ENCODE measurements at places on chromosomes 1 and 21.

GRCh38 chr1:21667348-21668231 is 1.6 kb downstream of the RAP1GAP start:
- DNase-seq: no peak

- no peak for DNase-seq
Observed at GRCh38 chr1:205373022-205373797, 16.5 kb upstream of the KLHDC8A start.

- DNase-seq: no peak
Observed at GRCh38 chr1:3156936-3157335, 87.9 kb downstream of the PRDM16 start.

- DNase-seq: no peak
Observed at GRCh38 chr1:24867084-24867870, 62.8 kb downstream of the RUNX3 start.

GRCh38 chr1:118660769-118661168 is 327.4 kb downstream of the TBX15 start:
- no peak for DNase-seq

GRCh38 chr21:43274946-43275310 is 106.1 kb downstream of the CRYAA start:
- no peak for DNase-seq

DNA sequence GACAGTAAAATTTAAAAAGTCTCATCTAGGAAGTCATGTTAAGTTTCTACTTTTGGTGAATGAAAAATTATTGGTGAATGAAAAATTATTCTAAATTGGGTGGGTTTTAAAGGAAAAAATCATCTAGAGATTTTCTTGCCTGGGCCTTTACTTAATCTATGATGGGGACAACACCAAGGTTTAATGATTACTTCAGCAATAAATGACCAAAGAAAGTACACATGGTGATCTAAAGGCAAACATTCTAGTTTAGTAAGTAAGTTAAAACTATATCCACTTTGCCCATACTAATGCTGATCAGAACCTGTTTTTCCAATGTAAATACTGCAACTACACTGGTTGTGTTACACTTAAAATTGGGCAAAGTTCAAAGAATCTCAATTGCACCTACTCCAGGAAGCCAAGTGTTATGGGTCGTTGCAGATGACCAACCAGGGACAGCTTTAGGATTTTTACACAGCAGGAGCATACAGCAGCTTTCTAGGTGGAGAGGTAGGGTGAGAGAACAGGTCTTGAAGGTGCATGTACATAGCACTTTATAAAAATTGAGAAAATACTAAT is 14.6 kb upstream of the RPL5 start:
- no peak for DNase-seq

DNA sequence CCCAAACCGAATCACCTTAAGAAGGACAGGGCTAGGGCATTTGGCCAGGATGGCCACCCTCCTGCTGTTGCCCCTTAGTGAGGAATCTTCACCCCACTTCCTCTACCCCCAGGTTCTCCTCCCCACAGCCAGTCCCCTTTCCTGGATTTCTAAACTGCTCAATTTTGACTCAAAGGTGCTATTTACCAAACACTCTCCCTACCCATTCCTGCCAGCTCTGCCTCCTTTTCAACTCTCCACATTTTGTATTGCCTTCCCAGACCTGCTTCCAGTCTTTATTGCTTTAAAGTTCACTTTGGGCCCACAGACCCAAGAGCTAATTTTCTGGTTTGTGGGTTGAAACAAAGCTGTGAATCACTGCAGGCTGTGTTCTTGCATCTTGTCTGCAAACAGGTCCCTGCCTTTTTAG is 3.6 kb downstream of the BTG2 start:
- DNase-seq: no peak

DNA sequence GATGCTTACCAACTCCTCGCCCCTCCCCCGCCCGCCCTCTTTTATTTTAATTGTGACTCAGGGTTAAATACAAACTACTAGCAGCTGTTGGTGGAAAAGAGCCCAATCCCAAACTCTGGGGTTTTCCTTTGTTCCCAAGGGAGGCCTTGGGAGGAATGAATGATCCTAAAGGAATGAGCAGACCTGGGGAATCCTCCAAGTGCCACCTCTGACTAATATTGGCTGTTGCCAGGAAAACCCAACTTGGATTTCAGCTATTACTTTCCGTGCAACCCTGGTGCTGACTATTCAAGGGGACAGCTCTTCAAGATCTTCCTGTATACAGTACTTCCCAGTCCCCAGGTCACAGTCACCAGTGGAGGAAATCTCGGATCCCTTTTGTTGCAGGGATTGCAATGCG is 1.3 kb upstream of the S100A10 start:
- DNase-seq: peak; percentile 54

- peak; percentile 56 for DNase-seq
Observed at GRCh38 chr21:45831991-45832740, 149.4 kb upstream of the COL6A1 start.

- no peak for DNase-seq
Observed at GRCh38 chr1:45667321-45668111, 18.8 kb downstream of the GPBP1L1 start.

- no peak for DNase-seq
Observed at GRCh38 chr1:89525169-89525855, 683 bp downstream of the LRRC8B start.
